CD14-positive monocyte (primary cell): ENCODE measurements at places on chromosomes 5 and 9. TPM values are rescaled to one million over a fixed set of nuclear protein-coding genes. Genes with fewer than 3 reads are reported as not detected.
A peak's percentile ranks its signal among the peaks of the same experiment; 100 is the strongest.

The TMEM252 gene
- polyA plus RNA-seq, result not detected

The HIGD2A gene
- 260 TPM for polyA plus RNA-seq

The GLRA1 gene
- not detected for polyA plus RNA-seq

The IFNB1 gene
- polyA plus RNA-seq, result not detected in 2 replicates

The TAF1L gene
- polyA plus RNA-seq, result not detected

The IFNA13 gene
- not detected for polyA plus RNA-seq

The FREM1 gene
- polyA plus RNA-seq, result not detected

The LIX1 gene
- polyA plus RNA-seq, result not detected

The ECM2 gene
- not detected for polyA plus RNA-seq

The CD74 gene
- 3,498 TPM for polyA plus RNA-seq

The SLC34A3 gene
- polyA plus RNA-seq, result not detected in 2 replicates

The SPATA31A7 gene
- not detected for polyA plus RNA-seq

DNA sequence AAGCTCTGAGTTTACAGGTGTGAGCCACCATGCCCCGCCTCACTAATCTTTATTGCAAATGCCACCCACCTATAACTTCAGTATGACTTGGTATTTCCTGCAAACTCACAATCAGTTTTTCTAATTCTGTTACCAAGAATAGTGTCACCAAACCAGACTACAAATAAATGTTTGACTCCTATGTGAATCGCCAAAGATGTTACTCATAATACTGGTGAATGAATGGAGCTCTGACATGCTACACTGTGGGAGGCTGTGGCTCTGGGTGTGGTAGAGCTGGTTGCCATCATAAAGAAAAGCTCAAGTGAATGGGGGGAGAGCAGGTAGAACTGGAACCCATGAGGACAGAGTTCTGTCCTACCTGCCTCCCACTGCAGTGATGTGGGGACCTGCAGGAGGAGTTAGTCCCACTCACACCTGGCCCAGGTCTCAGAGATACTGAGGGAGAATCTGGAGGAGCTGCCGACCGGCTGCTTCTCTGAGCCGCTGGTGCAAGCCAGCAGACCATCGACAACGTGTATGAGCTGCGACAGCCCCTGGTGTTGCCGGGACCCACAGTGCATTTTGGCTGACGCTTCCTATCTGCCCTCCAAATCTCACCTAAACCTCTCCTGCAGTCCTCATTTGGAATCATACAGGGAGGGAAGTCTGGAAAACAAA, 95.7 kb downstream of the ENTREP1 start:
- DNase-seq, result no peak

- no peak for DNase-seq
Observed at GRCh38 chr5:8730194-8730593, 815.7 kb downstream of the SEMA5A start.

- no peak for DNase-seq
Observed at GRCh38 chr9:16928179-16928945, 57.9 kb upstream of the BNC2 start.

GRCh38 chr5:9439531-9440292, 106.2 kb downstream of the SEMA5A start:
- DNase-seq, result no peak

DNA sequence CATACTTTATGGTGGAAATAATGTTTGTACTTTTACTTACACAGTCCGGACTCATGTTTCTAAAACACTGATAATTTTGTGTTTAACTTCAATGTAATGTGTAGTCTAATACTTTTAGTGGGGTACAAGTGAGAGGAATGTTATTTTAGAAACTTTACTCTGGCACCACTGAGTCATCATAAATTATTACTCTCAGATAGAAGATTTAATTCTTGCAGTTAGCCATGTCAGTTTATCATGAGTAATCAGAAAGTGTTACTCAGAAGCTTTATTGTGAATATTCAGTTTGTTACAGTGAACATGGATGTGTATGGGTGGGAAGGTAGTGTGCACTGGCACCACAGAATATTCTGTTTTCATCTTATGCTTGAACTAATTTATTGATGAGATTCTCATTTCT, 20.0 kb downstream of the OGN start:
- no peak for DNase-seq

- no peak for DNase-seq
Observed at GRCh38 chr9:38298503-38298902, 94.0 kb upstream of the ALDH1B1 start.

GRCh38 chr5:77180167-77181081, 30.1 kb upstream of the PDE8B start:
- no peak for DNase-seq

GRCh38 chr5:171961117-171961516, 45.3 kb downstream of the FBXW11 start:
- peak; percentile 21 for DNase-seq

DNA sequence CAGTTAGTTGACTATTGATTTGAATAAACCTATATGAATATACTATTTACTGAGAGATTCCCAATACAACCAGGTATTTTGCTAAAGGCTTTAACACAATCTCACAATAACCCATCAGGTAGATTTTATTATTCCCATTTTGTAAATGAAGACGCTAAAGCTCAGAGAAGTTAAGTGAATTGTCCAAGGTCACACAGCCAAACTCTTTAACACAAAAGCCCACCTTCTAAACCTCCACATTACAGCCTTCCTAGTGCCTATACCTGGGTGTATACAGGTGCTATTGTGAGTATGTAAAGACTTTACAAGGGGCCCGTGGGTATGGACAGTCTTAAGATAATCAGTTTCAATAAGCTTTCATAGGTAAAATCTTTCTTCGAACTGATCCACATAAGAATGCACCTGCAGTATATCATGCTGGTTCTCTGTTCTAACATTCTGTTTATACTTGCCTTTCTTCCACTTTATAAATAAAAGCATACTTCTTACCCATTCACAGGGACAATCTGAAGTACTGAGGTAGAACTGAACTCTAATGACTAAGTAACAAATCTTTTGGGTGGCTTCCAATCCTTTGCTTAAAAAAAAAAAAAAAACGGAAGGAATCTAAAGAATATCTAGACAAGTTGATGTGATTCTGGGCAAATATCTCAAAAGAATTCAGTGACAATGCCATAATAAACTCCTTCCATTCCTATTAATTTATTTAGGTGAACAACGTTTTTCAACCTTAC, 59.1 kb downstream of the PJA2 start:
- no peak for DNase-seq

- no peak for DNase-seq
Observed at GRCh38 chr5:34452170-34452828, 203.8 kb upstream of the RAI14 start.

- DNase-seq, result no peak
Observed at GRCh38 chr9:134215699-134216448, 51.5 kb upstream of the RNU6ATAC start.

- DNase-seq, result no peak
Observed at GRCh38 chr9:119167267-119167666, 202.0 kb downstream of the BRINP1 start.

- no peak for DNase-seq
Observed at GRCh38 chr5:93403141-93403928, 177.7 kb downstream of the NR2F1-AS1 start.

GRCh38 chr5:142618130-142618523, 67.8 kb downstream of the FGF1 start:
- DNase-seq, result no peak

- no peak for DNase-seq
Observed at GRCh38 chr5:68846828-68847227, 247.0 kb upstream of the SLC30A5 start.

DNA sequence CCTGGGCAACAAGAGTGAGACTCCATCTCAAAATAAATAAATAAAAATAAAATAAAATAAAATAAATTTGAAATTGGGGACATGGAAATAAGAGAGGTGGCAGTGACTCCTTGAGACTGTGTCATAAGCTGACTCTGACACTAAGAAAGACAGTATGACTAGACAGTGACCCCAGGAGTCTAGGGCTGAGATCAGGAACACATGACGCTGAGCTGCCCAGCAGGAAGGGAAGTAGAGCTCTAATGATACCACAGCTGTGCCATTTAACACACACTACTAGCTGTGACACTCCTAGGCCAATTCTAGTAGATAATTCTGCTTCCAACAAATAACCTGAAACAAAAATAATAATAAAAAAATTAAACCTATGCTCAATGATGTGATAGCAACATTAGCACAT, 293.0 kb downstream of the SEC61B start:
- peak; percentile 69 for DNase-seq

DNA sequence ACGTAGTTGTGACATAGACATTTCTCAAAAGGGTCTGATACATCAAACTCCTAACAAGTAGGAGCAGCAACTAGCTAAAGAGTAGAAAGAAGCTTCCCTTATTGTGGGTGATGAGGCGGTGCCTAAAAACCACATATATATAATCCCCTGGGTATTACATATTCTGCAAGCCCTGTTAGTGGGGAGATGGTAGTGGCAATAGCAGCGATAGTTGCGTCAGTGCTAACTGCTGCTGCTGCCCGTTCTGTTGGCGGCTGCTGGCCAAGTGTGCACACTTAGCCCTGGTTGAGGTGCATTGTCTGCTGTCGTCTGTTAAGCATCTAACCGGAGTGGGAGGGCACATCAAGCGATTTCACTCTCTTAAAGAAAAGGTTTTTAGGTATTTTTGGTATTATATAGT, 35.8 kb downstream of the VLDLR start:
- peak; percentile 12 for DNase-seq

GRCh38 chr9:123485216-123485615, 129.2 kb downstream of the CRB2 start:
- DNase-seq, result no peak

DNA sequence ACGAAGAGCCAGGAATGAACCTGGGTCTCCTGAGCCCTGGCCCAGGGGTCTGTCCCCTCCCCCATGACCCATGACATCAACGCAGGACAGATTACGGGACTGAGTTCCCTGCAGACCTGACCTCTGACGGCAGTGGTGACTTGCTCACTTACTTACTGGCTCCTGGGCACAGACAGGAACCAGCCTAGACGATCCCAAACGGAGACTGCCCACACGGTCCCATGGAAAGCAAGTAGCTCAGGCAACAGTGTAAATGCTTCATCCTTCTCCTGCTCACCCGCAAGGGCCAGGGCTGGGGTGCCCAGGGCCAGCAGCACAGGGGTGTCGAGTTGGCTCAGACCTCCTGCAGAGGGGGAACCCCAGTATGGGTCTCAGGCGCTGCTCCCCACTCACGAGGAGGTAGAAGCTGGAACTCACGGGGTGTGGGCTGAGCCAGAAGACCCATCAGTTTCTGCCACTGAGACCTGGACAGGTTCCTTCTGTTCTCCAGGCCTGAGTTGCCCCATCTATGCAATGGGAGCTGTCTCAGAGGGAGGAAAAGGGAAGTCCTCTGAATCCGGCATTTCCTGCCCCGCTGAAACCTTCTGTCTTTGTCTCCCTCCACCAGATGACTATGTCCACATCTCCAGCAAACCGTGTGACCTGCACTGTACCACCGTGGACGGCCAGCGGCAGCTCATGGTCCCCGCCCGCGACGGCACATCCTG, 5.6 kb downstream of the ADAMTSL2 start:
- peak; percentile 58 for DNase-seq

DNA sequence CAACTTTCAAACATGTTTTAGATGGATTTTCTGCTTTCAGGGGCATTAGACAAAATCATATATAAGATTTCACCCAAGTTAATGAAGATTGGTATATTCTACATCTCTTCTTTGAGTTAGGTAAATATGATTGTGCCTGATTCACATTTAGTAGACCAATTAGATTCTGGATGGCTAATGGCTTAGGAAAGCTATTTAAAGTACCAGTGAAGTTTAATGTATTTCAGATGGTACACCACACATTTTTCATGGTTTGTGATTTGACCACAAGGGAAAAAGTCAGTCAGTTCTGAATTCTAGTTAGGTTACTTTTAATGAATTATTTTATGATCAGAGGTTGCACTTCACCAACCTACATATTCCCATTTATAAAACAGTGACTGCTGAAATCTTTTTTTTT, 409.7 kb downstream of the ADGRV1 start:
- DNase-seq, result no peak

GRCh38 chr9:133113949-133114885, 6.8 kb downstream of the RALGDS start:
- DNase-seq, result no peak

DNA sequence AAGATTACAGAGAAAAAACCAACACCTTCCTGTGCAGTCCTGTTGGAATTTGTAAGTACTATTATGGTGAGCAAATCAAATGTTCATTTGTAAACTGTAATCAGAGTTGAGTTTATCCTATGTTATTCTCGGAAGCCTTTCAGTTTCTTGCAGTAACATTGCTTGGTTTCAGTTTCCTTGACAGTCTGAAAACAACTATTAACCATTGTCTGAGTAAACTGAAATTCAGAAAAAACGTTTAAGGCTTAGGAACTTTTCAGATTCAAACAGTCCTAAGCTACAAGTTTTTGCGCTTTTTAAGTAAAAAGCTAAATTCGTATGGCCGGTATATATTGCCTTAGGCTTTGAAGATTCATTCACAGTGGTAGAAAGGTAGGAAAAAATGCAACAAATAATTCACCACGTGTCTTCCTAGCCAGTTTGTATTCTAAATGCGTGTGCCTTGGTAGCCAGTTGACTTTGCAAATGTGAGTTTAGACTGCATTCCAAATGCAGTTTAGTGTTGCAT, 2.5 kb downstream of the GPBP1 start:
- peak; percentile 17 for DNase-seq

GRCh38 chr5:122400938-122401337, 88.9 kb downstream of the SNCAIP start:
- no peak for DNase-seq

DNA sequence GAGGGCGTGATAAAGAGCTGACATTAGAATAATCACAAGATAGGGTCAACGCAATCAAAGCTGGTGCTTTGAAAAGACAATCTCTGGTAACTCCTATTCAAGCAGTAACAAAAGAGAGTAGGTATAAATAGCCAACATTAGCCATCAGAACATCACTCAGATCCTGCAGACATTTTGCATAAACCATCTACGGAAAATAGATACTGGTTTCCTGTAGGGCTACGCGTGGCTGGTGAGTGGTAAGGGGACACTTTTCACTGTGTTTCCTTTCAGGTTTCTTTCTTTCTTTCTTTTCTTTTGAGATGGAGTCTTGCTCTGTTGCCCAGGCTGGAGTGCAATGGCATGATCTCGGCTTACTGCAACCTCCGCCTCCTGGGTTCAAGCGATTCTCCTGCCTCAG, 22.3 kb downstream of the TTF1 start:
- DNase-seq, result no peak

GRCh38 chr5:93567424-93567823, 13.6 kb downstream of the NR2F1-AS1 start:
- no peak for DNase-seq

GRCh38 chr5:177043958-177044357, 21.5 kb downstream of the ZNF346 start:
- no peak for DNase-seq

DNA sequence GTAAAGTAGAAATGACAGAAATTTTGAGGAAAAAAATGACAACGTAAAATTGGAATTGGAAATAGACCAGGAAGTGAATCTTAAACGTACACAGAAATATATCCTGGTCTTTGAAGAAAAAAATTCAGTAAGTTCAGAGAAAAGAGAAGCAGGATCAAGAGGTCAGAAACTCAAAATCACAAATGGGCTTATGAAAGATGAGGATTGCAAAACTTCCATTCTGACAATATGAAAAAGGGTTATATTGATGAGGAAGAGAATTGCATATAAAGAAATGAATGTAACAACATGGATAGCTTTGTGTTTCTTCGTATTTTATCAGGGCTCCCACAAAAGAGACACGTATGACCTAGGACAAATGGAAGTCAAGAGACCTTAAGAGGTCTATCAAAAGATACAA, 58.1 kb downstream of the OXCT1 start:
- DNase-seq, result no peak

- no peak for DNase-seq
Observed at GRCh38 chr5:135993335-135993879, 35.4 kb upstream of the TGFBI start.
